ENCODE measurements at places on chromosomes 12 and 14.
A peak's percentile ranks its signal among the peaks of the same experiment; 100 is the strongest.

DNA sequence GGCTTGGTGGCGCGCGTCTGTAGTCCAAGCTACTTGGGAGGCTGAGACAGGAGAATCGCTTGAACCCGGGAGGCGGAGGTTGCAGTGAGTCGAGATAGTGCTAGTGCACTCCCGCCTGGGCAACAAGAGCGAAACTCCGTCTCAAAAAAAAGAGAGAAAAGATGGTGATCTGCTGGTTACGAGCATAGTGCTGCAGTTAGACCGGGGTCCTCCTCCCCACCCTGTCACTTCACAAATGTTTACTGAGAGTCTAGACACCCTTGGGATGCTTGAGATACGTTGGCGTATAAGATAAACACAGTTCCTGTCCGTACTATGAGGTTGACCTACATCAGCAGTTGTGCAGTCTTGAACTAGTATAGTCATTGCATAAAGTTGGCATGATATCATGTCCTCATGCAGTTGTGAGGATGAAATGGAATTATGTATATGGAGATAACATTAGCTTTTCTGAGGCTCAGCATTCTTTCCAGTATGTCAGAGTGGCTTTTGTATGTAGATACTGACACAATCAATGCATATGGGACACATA, 787 bp downstream of the ACAD10 start:
- DNase-seq = no peak

DNA sequence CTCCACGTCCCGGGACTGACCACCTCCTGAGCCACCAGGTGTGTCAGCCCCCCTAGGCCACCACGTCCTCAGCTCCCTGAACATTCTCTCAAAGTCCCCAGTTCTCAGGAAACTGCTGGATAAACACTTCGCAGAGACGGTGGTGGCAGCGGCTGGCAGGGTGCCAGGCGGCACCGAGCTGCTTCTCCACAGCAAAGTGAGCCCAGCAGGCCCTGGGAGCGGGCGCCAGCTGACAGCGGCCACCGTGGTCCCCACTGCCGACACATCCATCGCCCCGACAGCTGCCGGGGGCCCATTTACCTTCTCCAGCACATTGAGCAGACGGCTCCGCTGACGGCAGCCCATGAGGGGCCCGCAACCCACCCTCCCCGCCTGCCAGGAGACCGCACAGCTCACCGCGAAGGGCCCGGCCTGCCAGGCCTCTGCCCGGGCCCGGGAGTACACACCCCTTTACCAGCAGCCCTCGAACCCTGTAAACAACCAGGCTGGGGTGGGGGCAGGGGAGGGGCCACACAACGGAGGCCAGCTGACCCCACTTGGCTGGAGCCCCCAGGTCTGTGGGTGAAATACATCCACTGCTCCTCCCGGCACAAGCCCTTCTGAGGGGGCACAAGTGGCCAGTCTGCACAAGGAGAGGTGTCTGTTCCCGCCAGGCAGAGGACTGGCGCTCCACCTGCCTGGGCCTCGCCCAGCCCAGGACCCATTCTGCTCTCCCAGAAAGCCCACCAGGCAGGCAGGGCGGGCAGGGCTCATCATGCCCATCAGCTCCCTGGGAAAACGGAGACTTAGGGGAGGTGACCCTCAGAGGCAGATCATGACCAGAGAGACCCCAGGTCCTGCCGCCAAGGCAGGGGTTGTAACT, 10.5 kb downstream of the AKT1 start:
- no peak for DNase-seq

- no peak for DNase-seq
These were observed 32.0 kb upstream of the CCDC60 start for GRCh38 chr12:119302451-119303080.

DNA sequence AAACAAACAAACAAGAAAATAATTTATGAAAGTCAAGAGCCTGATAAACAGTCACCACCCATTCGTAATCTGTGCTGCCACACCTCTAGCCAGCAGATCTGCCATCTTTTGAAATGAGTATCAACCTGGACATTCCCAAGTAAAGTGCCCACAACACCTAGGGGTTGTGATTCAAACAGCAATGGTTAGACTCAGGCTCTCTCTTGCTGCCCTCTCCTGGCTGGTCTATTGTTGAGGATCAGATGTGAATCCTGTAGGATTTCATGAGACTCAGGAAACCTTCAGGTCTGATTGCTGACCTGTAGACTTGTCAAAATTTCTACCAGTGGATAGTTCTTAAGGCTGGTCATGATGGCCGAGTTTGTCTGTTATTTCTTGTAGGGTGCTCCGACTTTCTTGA, 26.8 kb downstream of the DGLUCY start:
- no peak for DNase-seq

DNA sequence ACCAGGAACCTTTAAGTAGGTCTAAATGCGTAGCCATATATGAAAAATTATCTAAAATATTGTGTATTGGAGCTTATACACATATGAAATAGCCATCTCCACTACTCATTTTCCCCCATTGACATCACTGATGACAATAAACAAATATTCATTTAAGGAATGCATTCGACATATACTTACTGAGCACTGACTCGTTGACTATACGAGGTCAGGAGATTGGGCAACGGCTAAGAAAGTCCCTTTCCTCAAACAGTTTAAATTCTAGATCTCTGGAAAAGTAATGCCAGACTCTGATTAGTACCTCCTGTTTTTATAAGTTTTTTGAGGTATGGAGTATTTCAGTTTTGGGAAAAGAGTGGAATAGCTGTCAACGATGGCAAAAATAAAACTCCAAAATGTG, 139.4 kb upstream of the DIO2 start:
- DNase-seq = no peak

GRCh38 chr14:52269100-52269499, 1.6 kb downstream of the PTGDR start:
- no peak for DNase-seq

DNA sequence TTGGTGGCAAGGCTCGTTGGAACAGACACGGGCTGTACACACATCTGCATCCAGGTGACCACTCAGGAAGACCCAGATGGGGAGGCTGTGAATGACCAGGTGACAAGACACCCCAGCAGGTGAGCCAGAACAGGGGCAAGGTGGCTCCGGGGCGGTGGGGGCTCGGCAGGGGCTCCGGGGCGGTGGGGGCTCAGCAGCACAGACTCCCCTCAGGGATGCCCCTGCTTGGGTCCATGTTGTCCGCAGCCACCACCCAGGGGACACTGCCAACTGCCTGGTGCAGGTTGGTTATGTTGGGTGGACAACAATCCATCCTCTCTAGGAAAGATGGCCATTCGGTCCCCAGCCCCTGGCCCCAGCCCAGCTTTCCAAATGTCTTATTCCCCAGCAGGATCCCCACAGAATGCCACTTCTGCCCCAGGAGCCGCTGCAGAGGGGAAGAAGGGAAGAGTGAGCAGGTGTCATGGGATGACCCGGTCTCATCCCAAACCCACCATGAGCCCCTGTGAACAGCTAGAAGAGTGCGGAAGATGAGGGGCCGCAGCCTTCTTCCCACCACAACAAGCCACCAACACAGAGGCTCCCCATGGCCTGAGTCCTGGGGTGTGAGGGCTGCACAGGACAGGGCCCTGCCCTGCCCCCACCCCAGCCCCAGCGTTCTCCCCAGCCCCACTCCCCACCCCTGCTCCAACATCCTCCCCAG, 31.4 kb upstream of the C14orf180 start:
- peak; percentile 34 for DNase-seq

- DNase-seq = no peak
These were observed 43.9 kb upstream of the RNASE1 start for GRCh38 chr14:20846560-20846959.

- DNase-seq = no peak
These were observed 991.2 kb downstream of the VRK1 start for GRCh38 chr14:97788364-97788763.

GRCh38 chr14:103071544-103072251, 12.3 kb upstream of the LBHD2 start:
- DNase-seq = no peak

GRCh38 chr14:72616294-72616693, 277.6 kb downstream of the DPF3 start:
- no peak for DNase-seq

DNA sequence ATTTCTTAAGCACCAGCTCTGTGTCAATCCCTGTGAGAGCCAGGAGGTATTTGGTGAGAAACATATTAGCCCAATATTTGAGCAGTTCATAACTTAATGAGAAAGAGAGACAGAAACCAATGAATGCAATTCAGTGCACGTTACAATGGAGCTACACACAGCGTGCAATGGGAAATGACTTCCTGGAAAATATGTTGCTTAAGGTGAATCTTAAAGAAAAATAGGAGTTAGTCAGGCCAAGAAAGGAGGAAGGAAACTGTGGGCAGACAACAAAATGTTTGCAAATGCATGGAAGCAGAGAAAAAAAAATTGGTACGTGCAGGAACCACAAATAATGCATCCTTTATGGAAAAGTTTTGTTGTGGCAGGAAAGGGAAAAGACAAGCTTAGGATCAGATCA, 481.7 kb downstream of the BCAT1 start:
- no peak for DNase-seq

GRCh38 chr12:133231001-133231400, 4.7 kb downstream of the ANHX start:
- no peak for DNase-seq

All from tibial artery (tissue), 4 donors.